ENCODE measurements at places on chromosomes 2 and 18. TPM values are rescaled to one million over a fixed set of nuclear protein-coding genes. Genes with fewer than 3 reads are reported as not detected.

- no peak for DNase-seq
Measured at GRCh38 chr2:202035089-202035940, 1.7 kb downstream of the FZD7 start.

DNA sequence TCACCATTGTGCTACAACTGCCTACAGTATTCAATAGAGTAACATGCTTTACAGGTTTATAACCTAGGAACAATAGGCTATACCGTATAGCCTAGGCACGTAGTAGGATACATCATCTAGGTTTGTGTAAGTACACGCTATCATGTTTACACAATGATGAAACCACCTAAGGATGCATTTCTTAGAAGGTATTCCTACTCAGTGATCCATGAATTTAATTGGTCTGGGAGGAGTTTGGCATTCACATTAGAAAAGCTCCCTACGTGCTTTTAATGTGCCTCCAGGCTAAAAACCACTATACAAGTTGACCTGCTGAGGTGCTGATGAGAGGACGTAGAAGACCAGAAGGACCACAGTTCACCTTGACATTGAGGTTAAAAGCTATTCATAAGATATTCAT lies 154.5 kb upstream of the LRRTM1 start:
- DNase-seq = no peak

GRCh38 chr2:118808429-118808809 lies 39.0 kb downstream of the EN1 start:
- DNase-seq = no peak

GRCh38 chr2:183229386-183229785 lies 105.1 kb downstream of the NUP35 start:
- no peak for DNase-seq

GRCh38 chr2:61398413-61398812 lies 72.5 kb downstream of the USP34 start:
- no peak for DNase-seq

DNA sequence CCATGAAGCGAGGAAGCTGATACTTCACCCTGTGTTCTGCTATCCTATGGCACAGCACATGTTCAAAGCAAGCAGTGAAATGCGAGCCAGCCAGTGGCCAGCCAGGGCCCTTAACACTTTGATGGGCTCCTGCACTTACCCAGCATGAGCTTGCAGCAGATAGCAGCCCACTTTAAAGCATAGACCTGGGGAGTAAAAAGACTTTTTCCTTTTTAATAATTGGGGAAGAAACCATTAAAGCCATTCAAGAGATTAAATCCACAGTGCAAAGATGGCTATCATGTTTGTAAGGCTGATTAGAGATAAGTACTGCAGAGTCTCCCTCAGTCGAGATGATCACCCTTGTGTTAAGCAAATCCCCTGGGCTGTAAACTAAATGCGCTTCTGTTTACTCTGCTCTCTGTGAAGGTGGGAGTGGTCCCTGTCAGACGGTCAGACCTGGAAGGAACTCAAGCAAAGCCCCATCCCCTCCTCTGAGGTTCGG lies 15.7 kb downstream of the CCBE1 start:
- no peak for DNase-seq

- no peak for DNase-seq
Measured at GRCh38 chr2:100862081-100862480, 42.1 kb downstream of the NPAS2 start.

DNA sequence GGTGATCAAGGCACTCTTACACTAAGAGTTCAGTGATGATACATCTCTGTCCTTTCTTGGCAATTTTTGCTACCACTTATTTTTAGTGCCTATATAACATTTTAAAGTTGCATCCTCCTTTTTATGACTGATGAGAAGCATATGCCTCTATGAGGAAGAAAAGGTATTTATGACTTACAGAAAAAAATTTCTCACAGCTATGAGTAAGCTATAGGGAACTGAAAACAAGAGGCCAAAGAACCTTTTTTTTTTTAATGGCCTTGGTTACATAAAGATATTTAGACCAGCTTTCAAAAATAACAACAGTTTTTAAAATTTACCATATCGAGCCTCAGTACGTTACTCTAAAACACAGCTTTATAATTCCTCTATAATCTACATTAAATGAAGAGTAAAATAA lies 21.3 kb downstream of the MBD5 start:
- no peak for DNase-seq

The FOXD4L1 gene
- total RNA-seq = not detected

The LIMS2 gene
- 91.7 TPM for total RNA-seq

The DPP10 gene
- not detected for total RNA-seq

The KIDINS220 gene
- total RNA-seq = 36.1 TPM

The DUSP19 gene
- 15.3 TPM for total RNA-seq
